ENCODE measurements at places on chromosomes 7 and 10.

GRCh38 chr10:102140218-102140617 lies 7.4 kb downstream of the PPRC1 start:
- DNase-seq, result no peak
- H3K4me1 ChIP-seq, result peaks cover 20% of the 10 kb centered on the region
- no peak overlapping the region for H3K27ac ChIP-seq
- no peaks in the 10 kb centered on the region for H3K27me3 ChIP-seq

GRCh38 chr10:116452338-116452720 lies 24.7 kb downstream of the PNLIPRP3 start:
- no peaks in the 10 kb centered on the region for H3K4me1 ChIP-seq
- no peak overlapping the region for H3K27ac ChIP-seq
- H3K4me3 ChIP-seq, result no peak overlapping the region

GRCh38 chr7:155296788-155297516 lies 726 bp upstream of the INSIG1 start:
- peak overlapping the region; percentile 95 for H3K4me3 ChIP-seq
- peak overlapping the region; percentile 89 for H3K27ac ChIP-seq
- peaks cover under 1% of the 10 kb centered on the region for H3K36me3 ChIP-seq
- no peaks in the 10 kb centered on the region for H3K27me3 ChIP-seq

- H3K27me3 ChIP-seq, result no peaks in the 10 kb centered on the region
- peaks cover 34% of the 10 kb centered on the region for H3K4me1 ChIP-seq
- H3K4me3 ChIP-seq, result no peak overlapping the region
- H3K36me3 ChIP-seq, result peaks cover 35% of the 10 kb centered on the region
- no peak overlapping the region for H3K27ac ChIP-seq
These were observed 99.5 kb downstream of the CUX1 start for GRCh38 chr7:101916876-101917275.

- peaks cover 9% of the 10 kb centered on the region for H3K4me1 ChIP-seq
- DNase-seq, result no peak
- H3K27me3 ChIP-seq, result peaks cover 23% of the 10 kb centered on the region
- no peaks in the 10 kb centered on the region for H3K36me3 ChIP-seq
These were observed 41.1 kb downstream of the RASGEF1A start for GRCh38 chr10:43225787-43226153.

Data from esophagus muscularis mucosa (tissue), 4 donors.